Spinal cord (tissue), 10 donors: ENCODE measurements at places on chromosomes 5 and 9.

DNA sequence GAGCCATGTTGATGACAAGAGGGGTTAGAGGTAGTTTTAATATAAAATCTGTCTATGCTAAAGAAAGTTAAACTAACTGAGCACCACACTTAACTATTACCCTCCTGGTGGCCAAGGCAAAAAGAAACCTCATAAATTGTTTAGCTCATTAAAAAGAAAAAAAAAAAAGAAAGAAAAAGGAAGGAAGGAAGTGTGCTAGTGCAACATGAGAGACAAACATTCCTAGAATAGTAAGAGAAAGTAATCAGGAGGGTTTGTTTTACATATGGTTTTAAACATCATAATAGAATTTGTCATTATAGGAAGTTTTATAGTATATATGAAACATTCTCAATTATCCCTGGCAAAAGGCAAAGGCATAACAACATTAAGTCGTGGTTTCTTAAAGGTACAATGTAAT lies 152.3 kb downstream of the SNX18 start:
- no peak for DNase-seq

DNA sequence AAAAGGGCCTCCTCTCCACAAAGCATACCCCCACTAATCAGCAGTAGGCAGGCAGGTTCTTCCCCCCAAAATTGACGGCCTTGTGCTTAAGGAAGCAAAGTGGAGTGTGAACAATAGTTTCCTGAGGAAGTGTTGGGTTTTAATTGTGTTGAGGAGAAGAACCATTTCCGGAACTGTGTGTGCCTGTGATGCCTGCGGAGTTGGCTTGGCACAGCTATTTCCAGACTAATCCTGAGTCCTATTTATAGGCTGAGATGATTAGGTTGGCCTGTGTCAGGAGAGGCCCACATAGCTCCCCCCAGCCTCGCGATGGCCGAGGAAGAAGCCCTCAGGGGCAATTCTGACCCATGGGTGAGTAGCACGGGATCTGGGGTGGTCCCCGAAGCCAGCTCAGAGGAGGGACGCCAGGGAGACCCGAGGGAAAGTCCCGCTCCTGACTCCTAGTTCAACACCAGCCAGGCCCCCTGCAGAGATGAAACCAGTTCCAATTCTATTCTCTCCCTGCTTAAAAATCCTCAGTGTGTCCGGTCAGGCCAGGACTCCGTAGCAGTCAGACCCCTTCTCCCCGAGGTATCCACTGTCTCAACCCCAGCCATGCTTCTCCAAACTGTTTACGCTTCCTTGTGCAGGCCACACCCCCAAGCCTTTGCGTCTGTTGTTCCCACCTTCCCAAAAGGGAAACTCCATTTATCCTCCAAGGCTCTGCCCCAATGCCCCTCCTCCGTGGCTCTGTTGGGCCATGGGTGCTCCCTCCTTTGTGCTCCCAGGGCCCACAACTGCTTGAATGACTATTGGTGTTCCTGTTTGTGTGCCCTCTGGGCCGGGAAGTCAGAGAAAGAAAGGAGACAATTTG lies 18.1 kb downstream of the GSN start:
- DNase-seq = peak; percentile 47

DNA sequence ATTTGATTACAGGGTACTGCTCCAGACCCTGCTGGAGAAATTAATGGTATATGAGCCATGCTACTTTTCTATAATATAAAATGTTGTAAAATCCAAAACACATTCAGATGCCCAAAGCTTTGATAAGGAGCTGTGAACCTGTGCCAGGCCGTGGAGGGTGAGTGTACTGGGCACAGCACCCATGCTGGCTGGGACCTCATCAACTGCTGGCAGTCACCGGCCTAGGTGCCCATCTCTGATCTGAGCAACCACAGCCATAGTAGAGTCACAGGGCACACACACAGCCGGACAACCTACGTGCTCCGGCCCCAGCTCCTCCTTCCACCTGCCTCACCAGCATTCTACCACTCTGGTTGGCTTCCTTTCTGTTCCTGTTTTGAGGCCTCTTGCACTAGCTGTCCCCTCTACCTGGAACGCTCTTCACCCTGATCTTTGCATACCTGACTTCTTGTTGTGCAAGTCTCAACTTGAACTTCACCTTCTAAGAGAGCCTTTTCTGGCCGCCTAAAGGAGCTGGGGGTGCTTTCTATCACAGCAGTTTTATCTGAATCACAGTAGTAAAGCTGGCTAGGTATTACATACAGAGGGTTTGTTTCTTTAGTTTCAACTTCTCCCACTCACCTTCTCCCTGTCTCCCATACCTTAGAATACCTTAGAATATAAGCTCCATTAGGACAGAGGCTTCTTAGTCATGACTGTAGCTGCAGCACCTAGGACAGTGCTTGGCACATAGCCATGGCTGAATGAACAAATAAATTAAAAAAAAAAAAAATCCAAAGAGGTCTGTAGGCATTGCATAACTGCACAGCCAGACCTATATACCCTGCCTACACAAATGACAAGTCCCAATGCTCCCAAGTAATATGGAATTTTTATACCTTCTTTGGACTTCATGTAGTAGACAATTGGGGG lies 51.7 kb downstream of the MED27 start:
- no peak for DNase-seq

DNA sequence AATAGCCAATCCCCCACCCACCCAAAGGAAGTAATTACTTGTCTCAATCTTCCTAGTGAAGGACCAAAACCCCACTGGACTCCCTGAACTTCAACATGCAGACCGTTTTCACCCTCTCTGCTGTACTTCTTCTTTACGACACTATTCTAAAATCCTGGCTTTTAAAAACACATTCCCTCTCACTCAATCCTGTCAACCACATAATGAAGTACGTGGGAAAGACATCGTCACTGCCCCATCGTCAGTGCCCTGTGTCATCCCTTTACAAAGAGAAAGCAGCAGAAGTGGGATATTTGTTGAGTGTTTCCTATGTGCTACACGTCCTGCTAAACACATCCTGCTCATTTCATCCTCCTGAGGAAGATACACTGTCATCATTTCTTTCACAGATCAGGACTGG lies 54.2 kb downstream of the MAPKAP1 start:
- no peak for DNase-seq

- no peak for DNase-seq
Observed at GRCh38 chr5:139076111-139076510, 122.1 kb downstream of the SIL1 start.

DNA sequence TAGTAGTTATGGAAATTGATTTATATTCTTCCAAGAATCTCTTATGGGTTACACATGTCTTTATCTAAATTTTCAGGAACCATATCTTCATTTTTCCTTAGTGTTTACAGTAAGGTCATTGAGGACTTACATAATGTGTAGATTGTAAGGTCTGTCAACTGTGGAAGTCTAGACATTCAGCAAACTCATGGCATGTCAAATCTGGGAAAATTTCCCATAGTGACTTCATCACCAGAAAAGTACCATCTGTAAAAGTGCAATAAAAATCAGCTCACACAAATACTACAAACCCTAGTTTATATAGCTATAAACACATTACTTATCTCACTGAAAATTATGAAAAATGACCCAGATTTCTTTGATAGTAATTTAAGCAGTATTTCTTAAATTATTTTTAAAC lies 419.4 kb downstream of the MTRR start:
- DNase-seq = no peak

- DNase-seq = no peak
Observed at GRCh38 chr9:38107811-38108304, 38.8 kb upstream of the SHB start.

DNA sequence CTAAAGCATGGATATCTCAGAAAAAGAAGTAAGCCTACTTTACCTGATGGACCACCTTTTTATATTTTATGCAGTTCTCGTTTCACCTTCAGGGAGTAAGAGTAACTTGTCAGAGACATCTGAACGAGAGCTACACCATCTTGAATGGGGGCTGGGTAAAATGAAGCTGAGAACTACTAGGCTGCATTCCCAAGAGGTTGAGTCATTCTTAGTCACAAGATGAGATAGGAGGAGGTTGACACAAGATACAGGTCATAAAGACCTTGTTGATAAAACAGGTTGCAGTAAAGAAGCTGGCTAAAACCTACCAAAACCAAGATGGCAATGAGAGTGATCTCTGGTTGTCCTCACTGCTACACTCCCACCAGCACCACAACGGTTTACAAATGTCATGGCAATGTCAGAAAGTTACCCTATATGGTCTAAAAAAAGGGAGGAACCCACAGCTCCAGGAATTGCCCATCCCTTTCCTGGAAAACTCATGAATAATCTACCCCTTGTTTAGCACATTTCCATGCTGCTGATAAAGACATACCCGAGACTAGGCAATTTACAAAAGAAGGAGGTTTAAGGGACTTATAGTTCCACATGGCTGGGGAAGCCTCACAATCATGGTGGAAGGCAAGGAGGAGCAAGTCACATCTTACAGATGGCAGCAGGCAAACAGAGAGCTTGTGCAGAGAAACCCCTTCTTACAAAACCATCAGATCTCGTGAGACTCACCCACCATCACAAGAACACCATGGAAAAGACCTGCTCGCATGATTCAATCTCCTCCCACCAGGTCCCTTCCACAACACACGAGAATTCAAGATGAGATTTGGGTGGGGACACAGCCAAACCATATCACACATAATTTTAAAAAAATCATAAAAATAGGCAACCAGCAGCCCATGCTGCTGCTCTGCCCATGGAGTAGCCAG lies 62.5 kb downstream of the GIN1 start:
- no peak for DNase-seq

DNA sequence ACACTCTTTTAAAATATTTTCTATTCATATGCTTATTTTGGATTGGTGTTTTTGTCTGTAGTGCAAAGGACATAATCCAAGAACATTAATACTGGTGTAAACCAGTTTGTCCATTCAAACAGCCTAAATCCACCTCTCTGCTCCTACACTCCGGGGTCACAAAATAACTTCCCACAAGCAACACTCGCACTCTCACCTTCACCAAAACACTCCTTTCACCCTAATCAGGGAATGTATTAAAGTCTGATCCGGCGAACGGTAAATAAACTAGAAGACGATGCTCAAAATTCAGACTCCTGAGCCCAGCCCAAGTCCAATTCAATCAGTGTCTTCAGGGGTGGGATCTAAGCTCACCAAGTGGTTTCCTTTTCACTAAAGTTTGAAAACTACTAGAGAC lies 649 bp downstream of the AP3B1 start:
- DNase-seq = no peak

DNA sequence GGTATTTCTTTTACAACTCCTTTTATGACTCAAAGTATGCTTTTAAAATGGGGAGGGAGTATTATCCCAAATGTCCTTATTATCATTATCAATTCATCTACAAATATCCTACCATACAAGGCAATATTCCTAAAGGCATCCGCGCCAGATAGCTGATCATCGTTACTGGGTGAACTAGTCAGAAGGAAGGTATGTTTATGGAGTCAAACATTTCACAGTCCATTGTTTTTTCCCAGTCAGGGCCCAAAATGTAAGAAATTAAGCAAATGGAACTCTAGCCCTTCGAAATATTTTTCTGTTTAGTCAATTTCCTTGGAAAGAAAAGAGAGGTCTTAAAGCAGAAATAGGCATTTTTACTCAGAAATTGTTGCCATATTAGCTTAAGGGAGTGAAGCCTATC lies 188.5 kb upstream of the CCNG1 start:
- DNase-seq = no peak

DNA sequence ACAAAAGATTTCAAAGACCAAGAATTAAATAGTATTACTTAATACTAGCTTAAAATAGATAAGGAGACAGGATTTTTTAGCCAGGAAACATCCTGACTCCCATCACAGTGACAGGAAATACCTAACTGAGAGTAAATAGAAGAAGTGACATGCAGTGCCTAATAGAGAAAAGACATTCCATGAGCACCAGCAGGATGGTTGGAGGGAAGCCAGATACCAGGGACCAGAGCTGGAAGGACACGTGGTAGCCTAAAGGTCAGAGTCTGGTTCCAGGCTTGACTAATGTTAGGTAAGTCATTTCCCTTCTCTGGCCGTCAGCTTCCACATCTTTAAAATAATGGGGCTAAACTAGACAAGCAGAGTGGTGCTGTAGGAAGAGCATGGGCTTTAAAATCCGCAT lies 41.6 kb downstream of the CDK5RAP2 start:
- no peak for DNase-seq

DNA sequence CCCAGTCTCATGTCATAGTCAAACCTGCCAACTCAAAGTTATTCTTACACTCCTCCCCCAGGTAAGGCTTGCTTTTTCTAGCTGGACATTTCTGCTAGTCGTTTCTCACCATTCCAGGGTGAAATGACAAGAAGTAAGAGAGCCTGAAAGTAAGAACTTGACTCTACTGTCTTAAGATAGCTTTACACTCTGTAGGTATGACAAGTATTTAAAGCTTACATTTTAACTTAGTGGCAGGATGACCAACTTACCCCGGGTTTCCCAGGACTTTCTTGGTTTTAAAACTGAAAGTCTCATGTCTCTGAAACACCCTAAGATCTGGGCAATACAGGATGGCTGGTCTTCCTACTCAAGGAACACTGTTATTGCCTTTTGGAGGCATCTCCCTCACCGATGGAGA lies 67.5 kb upstream of the PIK3R1 start:
- DNase-seq = no peak

DNA sequence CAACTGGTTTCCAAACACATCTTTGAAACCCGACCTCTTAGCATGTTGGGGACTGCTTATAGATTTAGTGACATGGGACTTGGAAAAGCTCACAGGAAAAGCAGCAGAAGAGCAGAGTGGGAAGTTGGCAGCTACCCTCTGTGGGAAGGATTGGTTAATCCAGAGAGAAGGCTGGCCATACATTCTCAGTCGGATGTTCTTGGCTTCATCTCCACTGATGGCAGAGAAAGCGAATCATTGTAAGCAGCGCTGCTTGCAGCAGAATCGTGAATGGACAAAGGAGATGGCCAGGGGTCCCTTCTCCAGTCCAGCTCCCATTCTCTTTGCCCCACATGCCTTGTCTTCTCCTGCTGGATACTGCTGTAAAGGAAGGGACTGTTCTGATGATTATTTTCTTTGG lies 62.7 kb downstream of the MEGF10 start:
- DNase-seq = peak; percentile 51

GRCh38 chr5:39892708-39893107 lies 467.9 kb upstream of the DAB2 start:
- no peak for DNase-seq

- DNase-seq = no peak
Observed at GRCh38 chr9:134436911-134437310, 110.7 kb downstream of the RXRA start.

GRCh38 chr5:1383344-1383743 lies 38.4 kb upstream of the CLPTM1L start:
- no peak for DNase-seq
